ENCODE measurements at places on chromosomes 11 and 22.

GRCh38 chr22:28008649-28009048 is 89.6 kb upstream of the PITPNB start:
- DNase-seq = no peak

DNA sequence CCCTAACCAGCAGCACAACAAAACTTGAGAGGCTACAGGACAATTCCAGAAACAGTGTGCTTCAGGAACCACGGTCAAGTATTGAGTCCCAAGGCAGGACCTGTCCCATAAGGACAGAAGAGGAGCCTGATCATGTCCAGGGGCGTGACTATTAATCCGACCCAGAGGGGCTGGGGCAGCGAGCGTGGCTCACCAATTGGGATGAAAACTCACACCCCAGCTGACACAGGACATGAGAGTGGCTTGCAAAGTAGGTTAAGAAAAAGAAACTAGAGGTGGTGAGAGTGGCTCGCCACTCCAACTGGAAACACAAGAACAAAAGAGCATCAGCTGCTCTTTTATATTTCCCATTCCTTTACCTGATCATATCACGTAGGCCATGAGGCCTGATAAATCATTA is 16.0 kb upstream of the FEZ1 start:
- DNase-seq = no peak

- DNase-seq = no peak
Observed at GRCh38 chr11:11733246-11733747, 108.5 kb upstream of the USP47 start.

- no peak for DNase-seq
Observed at GRCh38 chr11:19676475-19677380, 35.9 kb upstream of the NAV2 start.

GRCh38 chr11:7222619-7223018 is 29.1 kb upstream of the SYT9 start:
- no peak for DNase-seq

DNA sequence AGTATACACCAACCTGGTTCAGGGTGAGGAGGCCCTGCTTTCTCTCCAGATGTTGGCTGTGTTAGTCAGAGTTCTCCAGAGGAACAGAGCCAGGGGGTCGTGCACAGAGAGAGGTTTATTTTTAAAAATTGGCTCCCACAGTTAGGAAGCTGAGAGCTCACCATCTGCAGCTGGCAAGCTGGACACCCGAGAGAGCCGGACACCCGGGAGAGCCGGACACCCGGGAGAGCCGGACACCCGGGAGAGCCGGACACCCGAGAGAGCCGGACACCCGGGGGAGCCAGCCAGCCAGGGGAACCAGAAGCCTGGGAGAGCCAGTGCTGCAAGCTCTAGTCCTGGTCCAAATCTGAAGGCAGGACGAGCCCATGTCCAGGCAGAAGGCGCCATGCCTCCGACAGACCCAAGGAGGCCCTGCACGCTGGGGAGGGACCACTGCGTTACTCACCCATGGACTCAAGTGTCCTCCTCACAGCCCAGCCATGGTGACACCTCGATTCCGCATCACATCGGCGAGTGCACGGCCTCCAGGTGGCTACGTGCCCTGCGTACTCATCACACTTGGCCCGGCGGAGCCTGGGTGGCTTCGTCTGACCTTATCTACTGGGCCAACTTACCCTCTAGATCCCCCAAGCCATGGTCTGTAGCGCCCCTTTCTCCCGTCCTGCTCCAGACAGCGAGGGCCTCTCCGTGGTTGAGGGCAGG is 99.0 kb downstream of the BRD1 start:
- DNase-seq = no peak

GRCh38 chr11:1092145-1092670 is 17.5 kb downstream of the MUC2 start:
- DNase-seq = no peak

DNA sequence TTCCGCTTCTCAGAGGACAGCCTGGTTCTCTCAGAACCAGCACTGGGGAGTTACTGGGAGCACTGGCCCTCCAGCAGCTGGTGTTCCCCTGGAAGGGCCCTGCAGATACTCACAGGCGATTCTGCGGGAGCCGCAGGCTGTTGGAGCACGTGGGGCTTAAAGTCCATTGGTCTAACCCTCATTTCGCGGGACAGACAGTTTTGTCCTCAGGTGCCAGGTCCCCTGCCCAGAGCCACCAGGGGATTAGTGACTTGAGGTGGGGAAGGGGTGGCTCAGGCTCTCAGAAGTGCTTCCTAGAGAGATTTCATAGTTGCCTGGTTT is 53.9 kb downstream of the CACNA1I start:
- no peak for DNase-seq

DNA sequence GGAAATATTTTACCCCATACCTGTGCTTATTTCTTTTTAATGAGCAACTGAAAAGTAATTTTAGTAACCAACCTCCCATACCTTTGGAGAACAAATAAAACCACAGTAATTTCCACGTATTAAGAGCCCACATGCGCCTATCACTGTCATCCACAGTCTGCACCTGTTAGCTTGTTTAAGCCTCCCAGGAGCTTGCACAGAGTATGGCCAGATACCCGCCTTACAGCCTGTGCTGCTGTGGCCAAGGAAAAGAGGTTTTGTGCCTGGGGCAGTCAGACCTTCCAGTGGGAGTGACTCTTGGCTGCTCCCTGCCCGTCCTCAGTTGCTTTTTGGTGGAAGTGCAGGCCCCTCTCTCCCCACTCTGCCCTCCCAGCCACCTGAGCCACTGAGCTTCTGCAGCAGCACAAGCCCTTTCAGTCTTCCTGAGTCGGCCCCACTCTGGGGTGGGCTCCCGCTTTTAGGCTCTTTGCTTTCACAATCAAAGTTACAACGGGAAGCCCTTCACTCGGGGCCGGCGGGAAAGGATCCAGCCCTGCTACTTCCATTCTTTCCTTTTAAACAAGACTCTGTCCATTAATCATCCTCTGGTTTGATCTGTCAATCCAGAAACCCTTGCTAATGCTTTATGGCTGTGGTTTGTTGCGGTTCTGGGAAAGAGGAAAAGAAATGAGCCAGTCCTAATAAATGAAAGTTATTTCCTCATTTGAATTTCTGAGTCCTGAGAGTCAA is 308.8 kb downstream of the TBC1D22A start:
- DNase-seq = no peak

GRCh38 chr11:18785411-18785810 is 6.2 kb downstream of the PTPN5 start:
- DNase-seq = no peak

GRCh38 chr22:42202669-42203068 is 67.8 kb downstream of the TCF20 start:
- DNase-seq = no peak

- no peak for DNase-seq
Observed at GRCh38 chr11:113137713-113138529, 176.5 kb upstream of the TTC12 start.

Measured in smooth muscle cell of the brain vasculature (primary cell).